Astrocyte (in vitro differentiated cells and primary cell): ENCODE measurements at places on chromosomes 3 and 15. TPM values are rescaled to one million over a fixed set of nuclear protein-coding genes. Genes with fewer than 3 reads are reported as not detected.

DNA sequence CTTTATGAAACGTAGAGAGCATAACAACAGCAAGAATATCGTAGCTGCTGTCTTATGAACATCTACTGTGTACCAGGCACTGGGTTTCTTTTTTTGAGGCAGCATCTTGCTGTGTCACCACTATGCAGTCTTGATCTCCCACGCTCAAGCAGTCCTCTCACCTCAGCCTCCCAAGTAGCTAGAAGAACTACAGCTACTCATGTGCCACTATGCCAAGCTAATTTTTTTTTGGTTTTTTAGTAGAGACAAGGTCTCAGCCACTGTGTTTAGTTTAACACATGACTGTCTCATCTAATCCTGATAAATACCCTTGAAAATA is 129.9 kb downstream of the VGLL4 start:
- no peaks in the 10 kb centered on the region for H3K27me3 ChIP-seq
- H3K36me3 ChIP-seq: no peaks in the 10 kb centered on the region
- H3K4me3 ChIP-seq: no peak overlapping the region

DNA sequence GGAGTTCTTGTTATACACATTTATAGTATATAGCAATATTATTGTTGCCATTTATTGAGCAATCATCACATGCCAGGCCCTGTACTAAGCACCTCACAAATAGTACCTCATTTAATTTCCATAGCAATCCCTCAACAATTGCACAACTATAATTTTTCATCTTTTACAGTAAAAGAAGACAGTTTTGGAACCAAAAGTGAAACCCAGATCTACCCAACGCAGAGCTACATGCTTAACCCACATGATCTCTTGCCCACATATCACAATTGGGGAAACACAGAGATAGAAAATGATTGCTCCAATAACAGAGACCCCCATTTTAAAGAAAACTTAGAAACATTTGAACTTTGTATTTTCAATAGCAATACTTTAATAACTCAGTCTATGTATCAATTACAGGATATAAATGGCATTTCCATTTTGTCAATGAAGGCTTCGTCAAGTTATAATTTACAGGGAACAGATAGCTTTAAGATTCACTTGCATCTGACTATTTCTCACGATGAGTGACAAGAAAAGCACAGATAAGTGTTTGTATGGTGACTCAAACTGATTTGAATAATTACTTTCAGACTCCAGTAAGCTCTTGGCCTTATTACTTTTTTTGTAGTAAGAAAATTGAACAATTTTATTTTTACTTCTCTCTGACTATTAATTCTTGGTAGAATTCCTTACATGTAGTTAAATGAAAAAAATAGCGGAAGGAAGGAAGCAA is 38.7 kb upstream of the CCDC50 start:
- no peaks in the 10 kb centered on the region for H3K27me3 ChIP-seq
- H3K4me3 ChIP-seq: no peak overlapping the region
- no peaks in the 10 kb centered on the region for H3K4me1 ChIP-seq
- H3K27ac ChIP-seq: no peak overlapping the region
- H3K36me3 ChIP-seq: no peaks in the 10 kb centered on the region

GRCh38 chr3:117898722-117899522 is 1135.7 kb downstream of the IGSF11 start:
- H3K4me3 ChIP-seq: no peak overlapping the region
- H3K27me3 ChIP-seq: no peaks in the 10 kb centered on the region
- no peak for DNase-seq
- no peaks in the 10 kb centered on the region for H3K4me1 ChIP-seq
- H3K27ac ChIP-seq: no peak overlapping the region

- H3K4me1 ChIP-seq: peaks cover 7% of the 10 kb centered on the region
- no peak overlapping the region for H3K4me3 ChIP-seq
- no peak overlapping the region for H3K27ac ChIP-seq
- no peaks in the 10 kb centered on the region for H3K27me3 ChIP-seq
- DNase-seq: peak; percentile 65
These were observed 464.1 kb upstream of the CBLB start for GRCh38 chr3:106332884-106333283.

GRCh38 chr3:4708230-4708629 is 215.1 kb downstream of the ITPR1 start:
- no peaks in the 10 kb centered on the region for H3K36me3 ChIP-seq
- no peaks in the 10 kb centered on the region for H3K27me3 ChIP-seq
- H3K27ac ChIP-seq: no peak overlapping the region
- DNase-seq: no peak

DNA sequence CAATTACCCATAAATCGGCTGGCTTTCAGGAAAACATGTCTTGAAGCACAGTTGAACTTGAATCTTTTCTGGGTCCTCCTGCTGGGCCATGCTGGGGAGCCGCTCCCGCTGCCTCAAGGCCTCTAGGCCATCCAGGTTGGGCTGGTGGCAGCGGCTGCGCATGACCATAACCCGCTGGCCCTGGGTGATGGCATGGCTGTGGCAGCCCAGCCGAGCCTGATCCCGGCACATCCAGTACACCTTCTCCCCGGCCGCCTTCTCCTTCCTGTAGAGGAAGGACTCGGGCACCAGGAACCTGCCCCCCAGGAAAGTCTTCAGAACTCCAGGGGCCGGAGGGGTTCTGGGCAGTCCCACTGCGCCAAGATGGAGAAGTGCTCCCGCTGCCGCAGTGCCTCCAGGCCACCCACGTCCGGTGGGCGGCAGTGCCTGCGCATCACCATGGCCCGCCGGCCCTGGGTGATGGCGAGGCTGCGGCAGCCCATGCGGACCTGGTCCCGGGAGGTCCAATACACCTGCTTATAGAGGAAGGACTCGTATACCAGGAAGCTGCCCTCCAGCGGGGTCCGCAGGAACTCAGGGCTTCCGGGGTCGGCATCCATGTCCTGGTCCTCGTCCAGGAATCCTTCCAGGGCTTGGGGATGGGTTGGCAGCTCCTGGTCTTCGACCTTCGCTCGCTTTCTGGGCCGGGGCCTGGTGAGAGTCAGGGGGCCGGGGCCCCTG is 84.3 kb upstream of the FXR1 start:
- H3K4me1 ChIP-seq: no peaks in the 10 kb centered on the region
- no peaks in the 10 kb centered on the region for H3K27me3 ChIP-seq
- no peaks in the 10 kb centered on the region for H3K36me3 ChIP-seq
- H3K4me3 ChIP-seq: no peak overlapping the region

DNA sequence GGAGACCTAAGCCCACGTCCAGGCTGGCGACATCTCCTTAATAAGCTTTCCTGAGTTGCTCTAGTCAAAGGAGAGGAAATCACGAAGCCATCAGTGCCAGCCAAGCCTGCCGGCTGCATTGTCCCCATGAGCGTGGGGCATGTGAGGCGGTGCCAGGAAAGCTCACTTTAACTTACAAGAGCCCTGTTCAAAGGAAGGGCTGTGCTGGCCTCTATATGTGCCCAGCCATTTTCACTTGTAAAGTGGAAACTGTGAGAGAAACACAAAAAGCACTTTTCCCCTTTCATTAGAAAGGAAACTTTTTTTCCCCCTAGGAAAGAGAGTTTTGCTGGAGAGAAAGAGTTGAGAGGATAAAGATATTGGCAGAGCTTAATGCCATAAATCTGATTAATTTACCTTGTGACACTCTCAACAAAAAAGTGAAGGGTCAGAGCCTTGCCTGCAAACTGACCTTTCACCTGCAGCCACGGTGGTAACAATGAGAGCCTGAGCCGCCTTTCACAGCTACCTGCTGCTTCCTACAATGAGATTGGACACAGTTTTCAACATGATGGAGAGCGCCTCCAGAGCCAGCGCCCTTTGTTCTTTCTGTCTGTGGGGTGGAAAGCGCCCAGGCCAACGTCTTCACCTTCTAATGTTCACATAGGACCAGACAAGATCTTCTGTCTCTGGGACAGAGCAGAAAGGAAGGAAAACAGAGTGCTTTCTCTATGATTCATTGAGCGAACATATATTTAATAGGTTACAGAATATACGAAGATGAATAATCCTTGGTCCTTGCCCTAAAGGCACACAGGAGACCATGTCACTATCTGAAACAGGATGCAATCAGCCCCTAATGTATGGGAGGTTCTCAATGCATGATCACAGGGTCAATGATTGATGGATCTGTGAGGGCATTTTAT is 233.1 kb upstream of the HES1 start:
- no peak overlapping the region for H3K27ac ChIP-seq
- H3K27me3 ChIP-seq: peaks cover 42% of the 10 kb centered on the region
- DNase-seq: no peak
- no peaks in the 10 kb centered on the region for H3K4me1 ChIP-seq
- no peak overlapping the region for H3K4me3 ChIP-seq

DNA sequence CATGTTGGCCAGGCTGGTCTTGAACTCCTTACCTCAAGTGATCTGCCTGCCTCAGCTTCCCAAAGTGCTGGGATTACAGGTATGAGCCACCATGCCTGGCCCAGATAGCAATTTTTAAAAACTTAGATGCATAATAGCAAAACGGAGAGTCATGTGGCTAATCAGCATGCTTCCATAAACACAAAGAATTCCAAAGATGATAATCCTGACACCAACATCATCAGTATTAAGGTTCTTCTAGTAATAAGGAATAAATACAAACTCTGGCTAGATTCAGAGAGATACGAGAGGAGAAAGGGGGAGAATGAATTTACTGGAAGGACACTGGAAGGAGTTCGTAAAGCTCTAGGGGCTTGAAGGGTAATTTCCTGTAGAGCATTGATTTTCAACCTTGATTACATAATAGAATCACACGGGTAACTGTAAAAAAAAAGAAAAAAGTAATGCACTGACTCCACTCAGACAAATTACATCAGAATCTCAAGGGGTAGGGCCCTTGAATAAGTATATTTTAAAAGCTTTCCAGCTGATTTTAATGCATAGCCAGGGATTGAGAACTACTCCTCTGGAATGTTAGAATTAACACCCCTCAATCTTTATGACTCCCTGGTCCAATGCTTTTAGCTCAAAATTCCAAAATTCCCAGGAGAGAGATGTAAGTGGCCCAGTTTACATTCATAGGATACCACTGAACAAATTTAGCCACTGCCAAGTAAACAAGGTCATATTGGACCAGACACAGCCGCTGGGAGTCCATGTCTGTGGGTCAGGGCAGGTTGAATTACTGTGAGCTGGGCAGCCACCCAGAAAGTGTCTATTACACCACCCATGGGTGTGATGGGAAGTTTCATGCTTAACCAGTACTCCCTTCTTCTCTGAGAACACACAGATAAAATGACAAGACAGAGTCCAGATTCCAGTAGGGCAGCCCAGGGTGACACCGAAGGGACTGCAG is 243.9 kb downstream of the TBL1XR1 start:
- peak; percentile 51 for DNase-seq
- H3K4me1 ChIP-seq: peaks cover 23% of the 10 kb centered on the region
- H3K4me3 ChIP-seq: no peak overlapping the region
- no peaks in the 10 kb centered on the region for H3K36me3 ChIP-seq

GRCh38 chr3:10242182-10243065 is 5.8 kb upstream of the TATDN2 start:
- peak; percentile 80 for DNase-seq
- H3K36me3 ChIP-seq: no peaks in the 10 kb centered on the region
- H3K4me1 ChIP-seq: peaks cover 9% of the 10 kb centered on the region
- H3K4me3 ChIP-seq: no peak overlapping the region
- H3K27ac ChIP-seq: peak overlapping the region; percentile 45

DNA sequence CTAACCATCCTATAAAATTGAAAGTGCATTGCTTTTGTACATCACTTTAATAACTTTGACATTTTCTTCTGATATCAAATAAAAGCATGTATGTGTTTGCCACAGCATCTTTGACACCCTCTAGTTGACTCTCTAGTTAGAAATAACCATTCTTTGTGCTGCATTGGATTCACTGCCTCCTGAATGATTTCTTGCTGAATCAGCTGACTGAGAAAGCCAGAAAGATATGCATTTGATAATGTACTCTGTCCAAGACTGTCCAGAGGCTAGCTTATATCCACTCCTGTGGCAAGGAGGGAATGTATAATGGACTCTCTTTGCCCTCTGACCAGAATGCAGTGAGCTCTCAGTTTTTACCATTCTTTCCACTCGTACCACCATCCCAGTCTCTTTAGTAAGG is 6.2 kb downstream of the RAB11A start:
- no peaks in the 10 kb centered on the region for H3K27me3 ChIP-seq
- H3K36me3 ChIP-seq: peaks cover 20% of the 10 kb centered on the region
- H3K4me3 ChIP-seq: no peak overlapping the region
- no peak overlapping the region for H3K27ac ChIP-seq

DNA sequence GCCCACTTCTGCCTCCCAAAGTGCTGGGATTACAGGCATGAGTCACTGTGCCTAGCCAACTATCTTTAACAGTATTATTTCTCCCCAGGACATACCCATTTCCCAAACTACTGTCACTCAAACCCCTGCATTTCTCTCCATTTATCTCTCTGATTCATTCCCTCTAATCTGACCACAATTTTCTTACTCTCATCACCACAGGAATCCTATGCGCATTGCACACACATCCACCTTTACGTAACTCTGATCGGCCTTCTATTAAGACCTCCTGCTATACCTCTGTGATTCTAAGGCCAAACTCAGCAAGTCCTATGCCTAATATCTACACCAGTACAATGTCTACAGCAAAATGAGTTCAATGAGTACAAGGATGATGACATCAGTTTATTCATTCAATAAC is 235.0 kb downstream of the ULK4 start:
- H3K27me3 ChIP-seq: no peaks in the 10 kb centered on the region
- no peak overlapping the region for H3K27ac ChIP-seq
- no peaks in the 10 kb centered on the region for H3K4me1 ChIP-seq
- H3K36me3 ChIP-seq: no peaks in the 10 kb centered on the region
- peak; percentile 70 for DNase-seq

GRCh38 chr3:108820586-108820985 is 2.0 kb upstream of the TRAT1 start:
- H3K36me3 ChIP-seq: no peaks in the 10 kb centered on the region
- no peaks in the 10 kb centered on the region for H3K4me1 ChIP-seq
- no peaks in the 10 kb centered on the region for H3K27me3 ChIP-seq

GRCh38 chr3:135989242-135989641 is 23.7 kb downstream of the PPP2R3A start:
- peak; percentile 87 for DNase-seq
- no peaks in the 10 kb centered on the region for H3K36me3 ChIP-seq
- H3K4me1 ChIP-seq: peaks cover 37% of the 10 kb centered on the region
- H3K27ac ChIP-seq: peak overlapping the region; percentile 66
- H3K27me3 ChIP-seq: no peaks in the 10 kb centered on the region
- H3K4me3 ChIP-seq: no peak overlapping the region

- H3K4me1 ChIP-seq: peaks cover 6% of the 10 kb centered on the region
- no peak for DNase-seq
- H3K27me3 ChIP-seq: peaks cover 4% of the 10 kb centered on the region
- no peak overlapping the region for H3K4me3 ChIP-seq
These were observed 341.7 kb downstream of the CLSTN2 start for GRCh38 chr3:140276703-140277102.

DNA sequence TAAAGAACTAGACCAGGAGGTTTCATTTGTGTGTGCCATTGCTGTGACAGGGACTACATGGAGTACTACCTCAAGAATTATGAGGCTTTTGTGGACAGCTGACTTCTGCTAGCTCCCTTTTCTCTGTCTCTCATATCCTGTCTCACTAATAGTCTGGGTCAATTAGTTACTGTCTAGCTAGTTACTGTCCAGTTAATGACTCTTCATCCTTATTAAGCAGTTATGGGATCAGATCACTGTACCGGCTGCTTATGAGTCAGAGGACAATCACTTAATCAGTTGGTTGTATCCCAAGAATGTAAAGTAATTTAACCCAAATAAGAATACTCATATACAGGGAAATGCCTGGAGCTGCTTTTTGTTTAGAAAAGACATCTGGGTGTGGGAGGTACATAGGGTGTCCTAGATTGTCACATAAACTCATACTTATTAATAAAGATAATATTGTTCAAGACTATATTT is 158.0 kb downstream of the CDIN1 start:
- H3K36me3 ChIP-seq: no peaks in the 10 kb centered on the region
- H3K27ac ChIP-seq: no peak overlapping the region
- H3K4me3 ChIP-seq: no peak overlapping the region
- DNase-seq: peak; percentile 76

Gene SOX14
- 0.09 TPM in 1 of 2 replicates, not detected in the other for total RNA-seq

Gene PLCH1
- total RNA-seq: 0.65 and 1.2 TPM in 2 replicates

Gene ISG20
- total RNA-seq: 15.9 and 18.6 TPM in 2 replicates

Gene ANKRD63
- total RNA-seq: not detected in 2 replicates
